Ovary (tissue), 10 donors: ENCODE measurements at places on chromosomes 13 and 19.

- DNase-seq, result no peak
Measured at GRCh38 chr13:95184317-95184716, 116.9 kb downstream of the ABCC4 start.

DNA sequence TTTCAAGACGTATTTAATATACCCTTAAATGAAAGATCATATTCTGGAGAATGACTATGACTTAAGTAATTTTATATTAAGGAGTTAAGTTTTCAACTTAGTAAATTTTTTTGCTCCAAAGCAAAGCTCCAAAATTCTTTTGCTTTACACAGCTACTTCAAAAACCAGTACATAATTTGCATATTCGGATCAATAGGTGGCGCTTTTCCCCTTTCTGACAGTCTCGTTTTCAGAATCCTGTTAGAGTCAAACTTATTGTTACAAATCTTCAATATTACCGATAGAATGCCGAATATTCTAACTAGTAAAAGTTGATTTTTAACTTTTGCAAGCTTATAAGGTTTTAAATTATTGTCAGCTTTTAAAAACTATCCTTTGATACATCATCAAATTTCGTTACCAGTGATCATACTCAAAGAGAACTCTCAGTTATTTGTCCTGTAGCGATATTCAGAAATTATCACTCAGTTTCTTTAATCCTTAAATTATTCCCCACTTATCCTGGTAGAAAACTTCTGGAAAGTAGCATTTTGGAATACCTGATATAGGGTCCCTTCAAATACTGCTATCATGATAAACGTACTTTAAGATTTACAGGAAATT lies 852.7 kb upstream of the KLHL1 start:
- DNase-seq, result no peak

DNA sequence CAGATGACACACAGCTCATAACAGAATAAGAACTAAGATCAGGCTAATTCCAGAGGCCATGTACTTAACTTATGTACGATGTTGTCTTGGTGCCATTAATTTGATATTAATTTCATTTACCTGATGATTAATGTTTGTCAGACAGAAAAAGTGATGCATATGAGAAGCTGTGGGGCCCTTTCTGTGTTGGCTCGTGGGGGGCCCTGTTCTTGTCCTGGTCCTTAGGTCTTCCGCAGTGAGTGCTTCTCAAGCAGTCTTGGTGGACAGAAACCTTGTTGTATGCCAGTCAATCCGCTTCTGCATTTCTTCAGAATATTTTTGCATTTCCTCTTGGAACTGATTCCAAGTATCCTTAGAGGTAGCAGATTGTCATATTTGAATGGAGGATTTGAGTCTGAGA lies 20.2 kb downstream of the SAFB start:
- no peak for DNase-seq

- DNase-seq, result no peak
Measured at GRCh38 chr13:58087566-58087965, 456.0 kb downstream of the PCDH17 start.

- DNase-seq, result no peak
Measured at GRCh38 chr13:33722216-33722915, 95.6 kb upstream of the RFC3 start.

DNA sequence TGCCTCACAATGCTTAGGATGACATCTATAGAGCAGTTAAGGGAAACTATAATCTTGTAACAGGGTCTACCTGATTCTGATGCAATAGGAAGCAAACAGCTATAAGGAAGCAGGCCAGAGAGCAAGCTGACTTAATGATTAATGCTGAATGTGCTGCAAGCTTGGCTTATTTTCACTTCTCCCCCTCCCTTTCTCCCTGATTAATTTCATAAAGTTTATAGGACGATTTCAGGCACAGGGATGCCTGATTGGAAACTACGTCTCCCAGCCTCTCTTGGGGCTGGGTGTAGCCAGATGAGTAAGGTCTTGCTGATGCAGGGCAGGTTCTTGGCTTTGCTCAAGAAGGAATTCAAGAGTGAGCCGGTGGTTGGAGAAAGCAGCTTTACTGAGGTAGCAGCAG lies 82.8 kb upstream of the MRI1 start:
- DNase-seq, result no peak

DNA sequence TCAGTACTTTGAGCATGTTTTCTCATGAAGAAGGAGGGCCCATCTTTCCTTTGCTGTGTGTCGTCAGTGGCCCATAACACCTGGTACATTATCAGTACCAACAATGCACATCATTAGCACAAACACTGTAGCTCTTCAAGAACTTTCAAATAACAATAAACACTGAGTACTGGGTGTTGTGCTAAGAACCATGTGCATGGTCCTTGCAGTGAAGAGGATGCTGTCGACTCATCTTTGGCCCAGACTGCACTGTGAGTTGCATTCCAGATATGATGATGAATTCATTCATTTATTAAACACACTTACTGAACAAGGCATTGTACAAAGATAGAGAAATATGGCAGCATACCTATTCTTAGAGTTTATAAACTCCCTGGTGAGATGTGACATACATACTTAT lies 55.8 kb downstream of the FLT3 start:
- DNase-seq, result no peak

GRCh38 chr13:20297181-20297580 lies 65.1 kb upstream of the GJB6 start:
- DNase-seq, result no peak

DNA sequence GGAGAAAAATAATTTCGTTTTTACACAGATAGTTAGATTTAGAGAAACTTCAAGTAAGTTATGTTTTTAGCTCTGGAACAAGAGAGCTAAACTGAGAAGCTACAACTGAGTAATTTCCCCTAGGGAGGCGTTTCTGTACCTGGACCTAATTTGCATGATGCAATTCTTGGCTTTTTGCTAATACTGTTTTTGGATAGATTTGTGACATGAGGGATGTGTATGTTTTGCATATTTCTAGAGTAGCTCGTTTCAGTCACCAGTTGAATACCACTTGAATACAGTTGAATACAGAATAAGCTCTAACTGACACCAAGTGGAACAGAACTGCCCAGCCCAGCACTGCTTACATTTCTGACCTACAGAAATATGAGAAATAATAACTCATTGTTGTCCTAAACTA lies 1227.9 kb upstream of the SPRY2 start:
- no peak for DNase-seq

GRCh38 chr19:3319643-3320353 lies 46.6 kb upstream of the NFIC start:
- DNase-seq, result no peak

- DNase-seq, result no peak
Measured at GRCh38 chr13:44908712-44909111, 80.6 kb downstream of the NUFIP1 start.

DNA sequence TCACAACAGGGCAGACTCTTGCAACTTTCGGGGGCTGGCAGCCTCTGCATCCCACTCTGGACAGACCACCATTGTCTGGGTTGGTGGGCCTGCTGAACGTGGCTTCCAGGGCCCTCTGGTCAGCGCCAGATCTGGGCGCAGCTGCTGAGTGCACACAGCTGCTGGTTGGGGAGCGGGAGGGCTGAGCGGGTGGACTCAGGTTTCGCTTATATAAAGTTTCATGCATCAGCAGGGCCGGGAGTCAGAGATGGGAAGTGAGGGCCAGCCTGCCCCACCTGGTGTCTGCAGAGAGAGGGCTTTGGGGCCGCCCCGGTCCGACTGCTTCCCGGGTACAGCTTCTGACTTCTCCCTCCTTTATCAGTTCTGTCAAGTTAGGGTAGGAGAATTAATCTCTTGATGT lies 6.9 kb downstream of the ARHGEF7 start:
- DNase-seq, result no peak

- DNase-seq, result no peak
Measured at GRCh38 chr13:39463611-39464010, 139.4 kb downstream of the LHFPL6 start.

GRCh38 chr19:18450931-18451836 lies 13.3 kb upstream of the ISYNA1 start:
- peak; percentile 92 for DNase-seq

- no peak for DNase-seq
Measured at GRCh38 chr13:42660333-42660965, 86.5 kb downstream of the TNFSF11 start.

- no peak for DNase-seq
Measured at GRCh38 chr13:23899555-23899954, 2.3 kb upstream of the C1QTNF9B start.

GRCh38 chr19:40717880-40718773 lies 1.2 kb downstream of the ITPKC start:
- peak; percentile 56 for DNase-seq

DNA sequence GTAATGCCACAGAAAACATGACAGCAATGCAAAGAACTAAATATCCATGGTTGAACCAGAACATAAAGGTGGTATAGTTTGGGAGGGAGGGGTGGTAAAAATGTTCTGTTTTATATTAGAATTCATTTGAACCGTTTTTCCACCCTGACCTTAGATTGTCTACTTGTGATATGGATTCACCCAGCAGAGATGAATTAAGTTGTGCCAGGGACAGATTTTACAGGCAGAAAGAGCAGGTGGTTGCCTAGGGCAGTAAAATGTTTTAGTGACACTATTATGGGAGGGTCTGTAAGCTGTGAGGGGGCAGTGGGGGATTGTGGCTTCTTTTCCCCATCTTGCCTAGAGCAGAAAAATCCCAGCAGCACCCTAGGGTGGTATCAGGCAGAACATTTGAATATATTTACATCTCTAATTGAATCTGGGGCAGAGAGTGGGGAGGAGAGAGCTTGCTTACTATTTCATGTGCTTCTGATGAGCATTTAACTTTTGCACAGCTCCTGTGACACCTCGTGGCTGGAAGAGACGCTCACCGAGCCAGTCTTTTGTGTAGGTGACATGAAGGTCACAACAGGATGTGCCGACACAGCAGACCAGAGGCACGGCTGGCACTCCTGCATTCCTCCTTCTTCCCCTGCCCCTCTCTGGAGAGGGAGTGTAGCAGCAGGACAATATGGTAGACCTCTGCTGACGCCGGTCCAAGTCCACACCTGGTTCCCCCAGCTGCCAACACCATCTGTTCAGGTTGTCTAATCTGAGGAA lies 452.3 kb downstream of the IRS2 start:
- no peak for DNase-seq

GRCh38 chr13:50531917-50532899 lies 311.3 kb downstream of the DLEU7 start:
- no peak for DNase-seq

DNA sequence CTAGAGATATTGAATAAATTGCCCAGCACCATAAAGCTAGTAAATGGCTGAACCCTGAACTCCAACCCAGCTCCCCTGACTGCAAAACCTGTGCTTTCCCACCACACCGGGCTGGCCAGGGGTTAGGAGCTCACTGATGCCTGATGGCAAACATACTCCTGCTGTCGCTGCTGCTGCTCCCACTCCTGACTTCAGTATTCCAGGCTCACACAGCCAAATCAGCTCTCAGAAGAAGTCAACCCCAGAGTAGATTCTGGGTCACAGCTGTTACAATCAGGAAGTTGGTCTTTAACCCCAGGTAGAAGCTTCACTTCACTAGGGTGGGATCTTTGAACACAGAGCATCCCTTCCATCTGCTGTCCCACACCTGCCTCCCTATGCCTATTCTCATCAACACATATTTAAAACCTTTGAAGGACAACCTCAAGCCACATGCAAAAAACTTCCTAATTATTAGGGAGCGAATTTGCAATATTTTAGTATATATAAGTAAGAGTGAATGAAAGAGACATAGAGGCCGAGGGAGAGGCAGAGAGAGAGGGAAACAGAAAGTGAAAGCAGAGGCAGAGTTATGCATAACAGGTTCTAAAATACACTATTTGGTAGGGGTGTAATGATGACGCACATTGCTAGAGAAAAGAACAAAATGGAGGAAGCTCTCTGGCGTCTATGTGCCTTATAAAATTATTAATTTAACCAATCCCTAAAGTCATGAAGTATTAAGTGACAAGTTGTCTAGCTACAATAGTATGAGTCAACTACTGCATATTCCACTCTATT lies 99.4 kb upstream of the SERP2 start:
- DNase-seq, result peak; percentile 23

- DNase-seq, result no peak
Measured at GRCh38 chr13:51167393-51168191, 54.6 kb upstream of the FAM124A start.

DNA sequence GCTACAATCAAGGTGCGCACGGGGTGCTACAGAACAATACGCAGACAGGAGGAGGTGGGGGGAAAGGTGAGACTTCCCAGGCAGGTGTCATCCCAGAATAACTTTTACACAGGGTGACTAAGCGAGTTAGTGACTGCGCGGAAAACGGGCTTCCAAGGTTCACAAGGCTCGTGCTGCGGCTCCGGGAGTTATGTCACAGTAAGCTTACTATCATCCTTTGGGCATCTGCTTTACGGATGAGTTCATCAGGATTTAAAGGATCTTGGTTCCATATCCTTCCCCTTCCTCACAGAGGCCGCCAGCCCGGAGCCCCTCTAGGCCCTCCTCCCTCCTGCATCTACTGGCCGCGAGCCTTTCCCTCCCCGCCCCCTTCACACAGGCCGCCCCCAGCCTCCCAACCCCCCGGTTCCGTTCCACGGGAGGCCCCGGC lies 474 bp upstream of the IFT88 start:
- DNase-seq, result no peak

GRCh38 chr13:113603116-113603710 lies 18.7 kb downstream of the TFDP1 start:
- no peak for DNase-seq

DNA sequence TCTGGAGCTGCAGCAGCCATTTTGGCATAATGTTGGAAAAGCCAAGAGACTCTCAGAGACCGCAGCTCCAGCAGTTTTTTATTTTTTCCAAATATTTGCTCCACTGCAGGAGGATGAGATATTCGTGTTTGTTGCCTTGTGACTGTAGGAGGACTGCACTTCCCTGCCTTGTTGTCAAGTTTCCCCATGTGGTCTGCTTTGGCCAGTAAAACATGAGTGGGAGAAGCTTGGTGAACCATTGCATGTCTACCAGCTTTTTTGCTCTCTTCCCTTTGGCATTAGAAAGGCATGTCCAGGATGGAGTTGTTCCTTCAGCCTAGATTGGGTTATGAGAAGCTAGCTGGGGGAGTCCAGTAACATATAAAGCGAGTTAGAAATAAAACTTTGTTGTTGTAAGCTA lies 47.7 kb upstream of the ALOX5AP start:
- DNase-seq, result no peak

DNA sequence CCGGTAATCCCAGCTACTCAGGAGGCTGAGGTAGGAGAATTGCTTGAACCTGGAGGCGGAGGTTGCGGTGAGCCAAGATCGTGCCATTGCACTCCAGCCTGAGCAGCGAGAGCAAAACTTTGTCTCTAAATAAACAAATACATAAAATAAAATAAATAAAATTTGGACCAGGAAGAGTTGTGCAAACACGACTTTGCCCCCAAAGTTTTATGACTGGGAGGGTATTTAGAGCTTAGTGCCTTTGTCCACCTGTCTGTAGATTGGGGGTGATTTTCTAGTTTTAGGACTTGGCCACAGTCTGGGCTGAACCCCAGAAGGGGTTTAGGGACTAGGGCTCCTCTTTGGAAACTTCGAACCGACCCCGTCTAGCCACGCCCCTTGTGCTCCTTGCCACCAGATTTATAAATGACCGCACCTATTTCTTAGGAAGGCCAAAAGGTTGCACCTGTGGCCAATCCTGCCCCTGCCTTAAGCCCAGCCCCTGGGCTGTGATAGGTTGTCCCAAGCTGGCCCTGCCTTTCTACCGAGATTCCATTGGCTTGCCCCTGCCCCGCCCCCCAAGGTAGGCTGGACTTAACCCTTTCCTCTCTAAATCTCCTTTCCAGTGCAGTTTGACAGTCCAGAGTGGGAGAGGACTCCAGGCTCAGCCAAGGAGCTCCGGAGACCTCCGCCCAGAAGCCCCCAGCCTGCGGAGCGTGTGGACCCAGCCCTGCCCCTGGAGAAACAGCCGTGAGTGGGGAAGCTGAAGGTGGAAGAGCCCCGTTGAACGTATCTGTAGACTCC lies 5.3 kb downstream of the SHD start:
- no peak for DNase-seq

- peak; percentile 59 for DNase-seq
Measured at GRCh38 chr13:44575741-44576350, at the start of gene TSC22D1. Gene TSC22D1, minus strand, starts transcription at chr13:44576330. Its CDS starts 256 bp downstream, at chr13:44576074.
